Suppressor macrophage treated with lipopolysaccharide for 4 hours (primary cell): ENCODE measurements at places on chromosomes 11 and 22.
A peak's percentile ranks its signal among the peaks of the same experiment; 100 is the strongest.

DNA sequence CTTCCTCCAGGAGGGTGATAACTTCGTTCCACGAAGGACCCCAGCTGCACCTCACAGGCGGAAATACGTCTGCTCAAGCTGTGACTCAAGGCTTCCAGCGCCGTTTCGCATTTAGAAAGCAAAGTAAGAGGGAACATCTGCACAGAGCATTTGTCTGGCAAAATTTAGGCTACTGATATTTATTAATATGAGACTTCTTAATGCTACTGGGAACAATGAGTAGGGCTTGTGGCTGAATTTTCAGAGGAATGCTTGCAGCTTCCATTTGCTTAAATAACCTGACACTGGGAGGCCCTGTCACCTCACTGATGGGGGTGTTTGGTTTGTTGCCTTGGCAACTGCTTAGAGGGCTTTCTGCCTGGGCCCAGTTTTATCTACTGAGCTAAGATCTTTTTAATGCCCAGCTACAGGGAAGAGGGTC lies 14.7 kb upstream of the ST14 start:
- no peak for DNase-seq

- DNase-seq: no peak
These were observed 38.4 kb upstream of the TP53I11 start for GRCh38 chr11:44988981-44989635.

DNA sequence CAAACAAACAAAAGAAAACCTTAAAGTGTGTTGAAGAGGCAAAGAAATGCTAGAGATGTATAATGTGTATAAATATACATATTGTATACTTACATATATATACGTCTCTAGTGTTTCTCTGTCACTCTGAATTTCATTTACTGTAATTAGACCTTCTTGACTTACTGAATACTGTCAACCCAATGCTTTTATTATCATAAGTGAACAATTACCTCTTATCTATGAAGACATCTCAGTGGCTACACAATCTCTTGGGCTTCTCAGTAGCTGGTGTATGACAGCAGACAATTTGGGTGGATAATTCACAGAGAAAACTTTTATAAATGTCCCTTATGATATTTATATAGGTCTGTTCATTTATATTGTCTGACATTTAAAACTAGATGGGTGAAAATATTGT lies 664.1 kb upstream of the ANO3 start:
- DNase-seq: no peak

DNA sequence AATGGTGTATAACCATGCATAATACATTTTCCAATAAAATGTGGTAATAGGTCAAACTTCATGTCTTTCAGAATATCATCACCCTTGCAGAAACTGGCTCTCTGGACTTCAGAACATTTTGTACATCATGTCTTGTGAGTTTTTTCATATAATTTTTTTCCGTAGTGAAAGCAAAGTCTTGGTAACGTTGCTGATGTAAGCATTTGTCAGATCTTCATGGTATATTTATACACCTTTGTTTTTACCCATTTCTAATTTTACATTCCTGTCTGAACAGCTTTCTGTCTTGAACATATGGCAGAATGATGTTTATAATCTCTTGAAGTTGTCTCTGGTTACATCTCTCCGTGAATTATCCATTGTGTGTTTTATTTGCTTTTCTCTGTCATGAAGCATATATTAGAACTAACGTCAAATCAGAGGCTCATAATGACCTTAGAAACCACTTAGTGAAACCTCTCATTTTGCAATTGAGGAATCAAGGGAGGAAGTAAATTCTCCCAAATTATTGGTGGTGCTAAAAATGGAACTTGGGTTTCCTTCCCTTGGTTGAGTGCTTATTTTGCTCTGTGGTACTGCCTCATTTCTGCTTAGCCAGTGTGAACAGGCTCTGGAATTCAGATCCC lies 37.4 kb downstream of the CSRP3 start:
- no peak for DNase-seq

DNA sequence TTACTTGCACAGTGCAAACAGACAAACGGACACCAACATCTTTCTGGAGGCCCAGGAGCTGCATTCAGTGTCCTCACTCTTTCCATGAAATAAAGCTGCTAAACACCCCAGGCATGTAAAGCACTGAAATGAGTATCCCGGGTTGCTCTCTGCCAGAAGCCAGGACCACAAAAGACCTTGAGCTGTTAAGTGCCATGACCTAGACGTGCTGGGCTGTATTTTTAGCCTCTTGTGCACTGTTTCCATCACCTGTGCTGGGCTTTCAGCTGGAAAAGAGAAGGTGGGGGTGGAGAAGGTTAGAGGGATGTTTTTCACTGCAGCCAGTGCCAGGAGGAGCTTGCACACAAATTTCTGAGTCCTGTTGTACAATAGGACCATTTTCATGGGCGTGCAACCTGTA lies 3.4 kb upstream of the KREMEN1 start:
- no peak for DNase-seq

GRCh38 chr22:42208362-42208761 lies 62.1 kb downstream of the TCF20 start:
- DNase-seq: no peak

GRCh38 chr11:4645974-4646373 lies 2.2 kb downstream of the OR51E1 start:
- DNase-seq: no peak

DNA sequence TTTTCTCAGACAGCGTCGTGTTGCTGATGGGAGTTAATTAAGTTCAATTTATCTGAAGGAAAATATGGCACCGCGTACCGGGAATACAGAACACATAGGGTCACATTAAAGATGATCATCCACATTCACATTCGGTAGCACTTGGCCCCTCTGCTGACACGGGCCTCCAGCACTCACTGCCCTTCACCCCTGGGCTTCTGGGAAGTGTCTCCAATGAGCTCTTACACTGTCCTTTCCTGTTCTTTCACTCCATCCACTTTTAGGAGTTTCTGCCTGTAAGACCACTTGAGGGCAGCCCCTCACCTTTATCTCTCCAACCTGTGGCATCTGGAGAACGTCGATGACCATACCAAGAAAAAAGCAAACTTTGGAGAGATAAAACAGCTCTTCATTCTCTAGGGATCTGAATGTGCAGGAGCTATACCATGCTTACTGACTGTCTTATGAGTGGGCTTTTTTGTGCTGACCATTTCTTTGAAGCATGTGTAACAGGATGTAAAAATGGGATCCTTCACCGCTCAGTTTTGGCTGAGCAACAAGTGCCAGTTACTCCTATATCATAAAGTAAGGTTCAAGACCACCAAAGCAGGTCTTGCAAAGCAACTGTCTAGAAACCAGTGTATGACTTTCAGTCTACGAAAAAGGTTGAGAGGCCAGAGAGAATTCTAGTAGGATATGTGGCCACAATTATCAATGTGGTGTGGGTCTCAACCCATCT lies 1.1 kb upstream of the SERGEF start:
- DNase-seq: peak; percentile 22

DNA sequence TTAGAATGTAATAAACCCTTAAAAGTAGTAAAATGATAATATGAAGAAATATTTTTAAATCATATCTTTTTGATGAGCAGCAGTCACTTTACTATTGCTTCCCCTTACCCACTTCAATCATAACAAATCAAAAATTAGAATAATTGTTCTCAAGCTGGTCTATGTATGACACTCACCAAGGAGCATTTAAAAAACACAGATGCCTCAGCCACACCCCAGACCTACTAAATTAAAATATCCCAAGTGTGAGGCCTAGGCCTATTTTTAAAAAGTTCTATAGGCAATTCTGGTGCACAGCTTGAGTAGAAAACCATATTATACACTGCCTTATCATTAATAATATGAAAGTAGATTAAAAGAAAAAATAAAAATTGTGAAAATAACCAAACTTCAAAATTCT lies 15.2 kb downstream of the KIF18A start:
- no peak for DNase-seq

GRCh38 chr11:32090545-32091370 lies at the start of gene RCN1:
Gene RCN1 (plus strand): TSS chr11:32091074. CDS start chr11:32091197, 123 bp downstream.
- peak; percentile 72 for DNase-seq

GRCh38 chr22:49227670-49228069 lies 600.0 kb downstream of the BRD1 start:
- DNase-seq: no peak

DNA sequence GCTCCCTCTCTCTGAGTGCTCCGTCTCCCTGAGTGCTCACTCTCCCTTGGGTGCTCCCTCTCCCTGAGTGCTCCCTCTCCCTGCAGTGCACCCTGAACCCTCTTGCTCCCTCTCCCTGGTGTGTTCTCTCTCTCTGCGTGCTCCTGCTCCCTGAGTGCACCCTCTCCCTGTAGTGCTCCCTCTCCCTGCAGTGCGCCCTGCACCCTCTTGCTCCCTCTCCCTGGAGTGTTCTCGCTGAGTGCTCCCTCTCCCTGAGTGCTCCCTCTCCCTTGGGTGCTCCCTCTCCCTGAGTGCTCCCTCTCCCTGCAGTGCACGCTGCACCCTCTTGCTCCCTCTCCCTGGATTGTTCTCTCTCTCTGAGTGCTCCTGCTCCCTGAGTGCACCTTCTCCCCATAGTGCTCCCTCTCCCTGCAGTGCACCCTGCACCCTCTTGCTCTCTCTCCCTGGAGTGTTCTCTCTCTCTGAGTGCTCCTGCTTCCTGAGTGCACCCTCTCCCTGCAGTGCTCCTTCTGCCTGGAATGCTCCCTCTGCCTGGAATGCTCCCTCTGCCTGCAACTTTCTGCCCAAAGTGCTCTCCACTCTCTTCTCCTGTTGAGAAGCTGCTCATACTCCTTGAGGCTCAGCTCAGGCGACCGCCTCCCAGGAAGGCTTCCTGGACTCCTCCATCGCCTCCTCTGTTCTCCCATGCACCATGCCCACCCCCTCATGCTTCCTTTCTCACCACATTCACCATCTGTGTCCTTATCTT lies 48.4 kb upstream of the WNT7B start:
- no peak for DNase-seq

GRCh38 chr22:44313385-44314006 lies 745 bp upstream of the SHISAL1 start:
- no peak for DNase-seq

DNA sequence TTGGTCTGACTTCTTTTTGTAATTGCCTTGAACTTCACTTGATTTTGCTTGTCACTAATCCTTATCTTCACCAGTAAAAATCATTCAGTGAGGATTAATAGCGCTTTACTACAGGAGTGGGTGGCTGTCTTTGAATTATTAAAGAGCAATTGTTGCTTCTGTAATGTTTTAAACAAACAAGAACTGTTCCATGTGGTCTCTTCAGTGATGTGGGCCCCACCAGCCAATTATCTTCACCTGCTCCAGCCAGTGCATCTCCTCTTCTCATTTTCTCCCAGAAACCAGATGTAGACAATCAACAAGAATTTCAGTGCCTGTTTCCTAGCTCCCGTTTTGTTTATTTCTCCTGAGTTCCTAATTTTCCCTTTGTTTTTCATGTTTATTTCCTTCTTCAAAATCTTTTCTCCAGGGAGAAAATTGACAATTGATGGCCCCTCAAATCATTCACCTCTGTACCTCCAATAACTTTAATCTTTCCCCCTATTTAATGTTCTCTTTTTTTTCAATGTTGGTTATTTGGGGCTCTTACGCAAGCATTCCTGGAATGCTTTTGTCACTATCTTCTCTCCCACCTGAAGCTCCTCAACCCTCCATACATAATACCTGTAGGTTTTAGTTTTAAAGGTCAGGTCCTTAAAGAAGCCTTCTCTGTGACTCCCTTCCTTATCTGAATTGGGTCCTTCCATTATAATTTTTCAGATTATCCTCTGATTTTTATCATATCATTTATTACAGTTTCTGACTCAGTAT lies 115.1 kb downstream of the ARFGAP2 start:
- no peak for DNase-seq
